Activated CD4-positive, alpha-beta T cell treated with anti-CD3 and anti-CD28 coated beads for 4 hours (primary cell): ENCODE measurements at places on chromosomes 5 and 9.

GRCh38 chr5:63794979-63795378 lies 167.3 kb downstream of the HTR1A start:
- no peak for DNase-seq

DNA sequence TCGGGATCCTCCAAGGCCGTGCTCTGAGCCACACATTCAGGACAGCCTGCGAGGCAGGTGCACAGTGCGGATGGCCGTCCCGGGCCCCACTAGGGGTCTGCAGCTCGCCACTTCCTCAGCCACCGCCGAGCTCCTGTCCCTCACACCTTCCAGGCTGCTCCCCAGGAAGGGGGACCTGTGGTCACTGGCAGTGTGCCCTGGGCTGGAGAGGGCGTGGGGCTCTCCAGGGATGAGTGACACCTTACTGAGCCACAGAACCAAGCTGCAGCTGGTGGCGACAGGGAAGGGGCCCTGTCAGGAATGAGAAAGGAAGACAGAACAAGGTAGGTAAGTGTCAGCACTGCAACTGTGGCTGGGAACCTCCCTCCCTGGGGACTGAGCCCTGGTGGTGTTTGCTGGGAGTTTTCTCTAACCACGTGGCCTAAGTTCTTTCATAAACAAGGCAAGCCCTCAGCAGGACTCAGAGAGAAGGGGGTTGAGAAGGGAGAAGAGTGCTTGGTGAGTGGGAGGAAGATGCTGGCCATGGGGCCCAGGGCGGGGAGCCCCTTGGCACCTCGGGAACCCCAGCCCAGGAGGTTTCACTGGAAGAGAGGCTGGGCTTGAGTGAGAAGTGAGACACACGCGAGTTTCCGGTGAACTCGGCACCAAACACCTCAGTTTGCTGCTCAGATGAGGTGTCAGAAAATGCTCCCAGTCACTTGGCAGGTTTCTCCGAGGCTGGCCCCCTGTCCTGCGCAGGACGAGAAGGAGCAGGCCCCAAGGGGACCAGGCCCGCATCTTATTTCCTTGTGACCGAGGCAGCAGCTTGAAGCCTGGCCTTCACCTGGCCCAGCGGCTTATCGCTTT lies 5.2 kb downstream of the IL13 start:
- DNase-seq, result no peak

DNA sequence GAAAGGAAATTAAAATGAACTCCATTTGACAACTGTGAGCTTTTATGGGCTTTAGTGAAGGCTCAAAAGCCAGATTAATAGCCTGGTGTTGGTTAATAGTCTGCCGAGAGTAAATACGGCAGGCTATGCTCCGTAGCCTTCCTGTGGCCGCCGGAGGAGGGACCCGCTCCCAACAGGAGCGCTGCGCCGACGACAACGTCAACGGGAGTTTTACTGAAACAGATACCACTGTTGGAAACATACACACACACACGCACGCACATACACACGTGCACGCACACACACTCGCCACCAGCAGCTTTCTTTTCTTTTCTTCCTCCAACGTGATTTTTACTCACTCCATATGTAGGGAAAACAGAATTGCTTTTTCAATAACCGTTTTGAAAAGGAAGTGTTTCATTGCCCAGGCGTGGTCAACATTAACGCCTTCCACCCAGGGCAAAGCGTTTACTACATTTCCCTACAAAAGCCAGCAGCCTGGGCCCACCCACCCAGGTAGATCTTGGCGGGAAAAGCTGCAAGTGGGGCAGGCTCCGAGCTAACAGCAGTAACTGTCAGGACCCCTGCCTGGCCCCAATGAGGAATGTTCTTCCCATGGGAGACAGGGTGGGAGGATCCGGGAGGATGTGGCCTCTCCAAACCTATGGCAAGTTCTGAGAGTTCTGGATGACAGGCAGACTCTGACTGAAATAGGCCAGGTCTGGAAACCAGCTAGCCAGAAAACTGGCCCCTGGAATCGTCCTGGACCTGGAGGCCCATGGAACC lies 72.3 kb downstream of the PAX5 start:
- DNase-seq, result no peak

GRCh38 chr5:73300337-73301207 lies 127.6 kb downstream of the TMEM174 start:
- no peak for DNase-seq

DNA sequence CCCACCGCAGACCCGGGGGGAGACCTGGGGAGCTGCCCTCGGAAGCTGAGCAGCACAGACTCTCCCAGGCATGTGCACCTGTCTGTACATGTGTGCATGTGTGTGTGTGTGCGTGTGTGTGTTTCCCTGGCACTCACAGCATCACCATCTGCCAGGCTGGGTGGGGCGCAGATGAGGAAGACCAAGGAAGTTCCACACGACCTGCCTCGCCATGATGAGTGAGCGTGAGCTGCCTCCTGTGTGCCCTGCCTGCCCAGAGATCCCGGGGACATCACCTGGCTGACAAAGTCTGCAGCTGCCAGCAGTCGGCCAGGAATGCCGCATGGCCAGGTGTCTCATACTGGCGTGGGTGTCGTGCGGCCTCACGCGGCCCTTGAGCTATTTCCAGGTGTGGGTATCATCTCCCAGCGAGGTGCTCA lies 4.0 kb upstream of the GPSM1 start:
- DNase-seq, result no peak

GRCh38 chr5:39273314-39273954 lies 54.1 kb upstream of the FYB1 start:
- DNase-seq, result no peak

GRCh38 chr9:135602789-135603481 lies 36.4 kb downstream of the GLT6D1 start:
- peak; percentile 57 for DNase-seq

DNA sequence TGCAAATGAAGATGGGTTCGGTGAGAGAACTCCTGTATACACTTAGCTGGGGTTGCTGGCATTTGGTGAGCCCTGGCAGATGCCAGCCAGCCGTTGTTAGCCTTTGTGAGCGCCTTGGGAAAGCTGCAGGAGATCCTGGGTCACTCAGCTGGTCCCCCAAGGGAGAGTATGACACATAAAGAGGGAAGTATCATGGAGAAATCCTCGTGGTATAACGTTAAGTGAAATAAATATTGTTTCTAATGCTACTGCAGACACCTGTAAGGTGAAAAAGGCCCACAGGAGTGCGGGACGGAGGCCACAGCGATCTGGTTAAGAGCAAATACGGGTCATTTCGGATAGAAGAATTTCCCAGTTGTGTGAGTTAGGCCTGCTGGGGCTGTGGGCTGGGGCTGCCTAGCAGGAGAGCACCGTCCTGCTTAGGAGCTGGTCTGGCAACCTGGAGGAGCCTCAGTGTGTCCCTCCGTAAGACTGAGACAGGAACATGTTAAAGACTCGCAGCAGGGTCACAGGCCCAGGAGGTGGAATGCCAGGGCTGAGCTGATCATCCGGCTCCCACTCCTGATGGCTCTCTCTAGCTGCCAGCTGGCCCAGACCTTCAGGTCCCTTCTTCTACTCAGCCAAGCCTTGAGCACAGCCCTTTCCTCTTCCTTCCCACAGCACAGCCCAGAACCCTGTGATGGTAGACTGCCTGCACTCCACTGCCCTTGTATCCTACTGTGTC lies 4.9 kb downstream of the NKX2-5 start:
- DNase-seq, result no peak

GRCh38 chr5:111776913-111777781 lies 20.2 kb upstream of the NREP start:
- no peak for DNase-seq

DNA sequence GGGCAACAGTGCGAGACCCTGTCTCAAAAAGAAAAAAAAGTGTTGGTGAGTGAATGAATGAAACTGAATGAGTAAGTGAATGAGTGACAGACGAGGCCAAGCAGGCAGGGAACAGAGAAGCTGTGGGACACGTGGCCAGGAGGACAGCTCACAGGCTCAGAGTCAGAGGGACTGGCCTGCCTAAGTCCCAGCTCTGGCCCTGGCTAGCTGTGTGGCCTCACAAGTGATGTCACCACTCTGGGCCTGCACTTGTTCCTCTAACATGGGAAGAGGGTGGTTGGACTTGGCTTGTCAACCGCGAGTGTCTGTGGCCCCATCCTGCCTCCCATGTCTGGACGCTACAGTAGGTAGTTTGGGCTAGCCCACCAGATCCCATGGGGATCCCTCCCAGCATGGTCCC lies 4.7 kb upstream of the PLPP7 start:
- DNase-seq, result no peak

DNA sequence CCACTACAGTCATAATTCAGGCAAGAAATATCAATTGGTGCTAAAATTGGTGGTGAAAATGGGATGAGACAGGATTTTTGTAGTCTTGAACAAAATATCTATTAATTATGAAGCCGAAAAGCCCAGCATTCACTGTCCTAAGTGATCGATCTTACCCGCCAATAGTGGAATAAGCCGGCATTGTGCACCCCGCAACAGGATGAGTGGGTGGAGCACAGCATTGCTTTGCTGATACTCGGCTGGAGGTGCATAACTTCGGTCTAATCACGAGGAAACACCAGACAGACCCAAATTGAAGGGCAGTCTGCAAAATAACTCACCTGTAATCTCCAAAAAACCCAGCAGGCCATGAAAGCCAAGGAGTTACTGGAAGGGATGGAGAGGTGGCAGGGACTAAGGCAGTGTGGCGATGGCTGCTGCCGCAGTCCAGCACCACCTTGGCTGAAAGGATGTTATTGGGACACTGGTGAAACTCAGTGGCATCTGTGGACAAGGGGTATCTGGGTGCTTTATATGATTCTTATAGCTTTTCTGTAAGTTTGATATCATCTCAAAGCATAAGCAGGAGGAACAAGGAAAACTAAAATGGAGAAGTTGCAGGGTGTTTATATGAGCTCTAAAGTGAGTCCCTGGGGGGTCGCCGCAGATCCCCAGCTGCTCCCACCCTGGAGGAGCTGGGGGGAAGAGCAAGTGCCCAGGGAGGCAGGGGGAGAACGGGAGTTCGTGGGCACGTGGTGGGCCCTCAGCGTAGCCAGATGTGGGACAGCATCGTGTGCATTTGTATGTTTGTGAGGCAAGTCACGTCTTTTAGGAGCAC lies 45.2 kb downstream of the AHRR start:
- DNase-seq, result no peak

DNA sequence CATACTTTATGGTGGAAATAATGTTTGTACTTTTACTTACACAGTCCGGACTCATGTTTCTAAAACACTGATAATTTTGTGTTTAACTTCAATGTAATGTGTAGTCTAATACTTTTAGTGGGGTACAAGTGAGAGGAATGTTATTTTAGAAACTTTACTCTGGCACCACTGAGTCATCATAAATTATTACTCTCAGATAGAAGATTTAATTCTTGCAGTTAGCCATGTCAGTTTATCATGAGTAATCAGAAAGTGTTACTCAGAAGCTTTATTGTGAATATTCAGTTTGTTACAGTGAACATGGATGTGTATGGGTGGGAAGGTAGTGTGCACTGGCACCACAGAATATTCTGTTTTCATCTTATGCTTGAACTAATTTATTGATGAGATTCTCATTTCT lies 20.0 kb downstream of the OGN start:
- no peak for DNase-seq

DNA sequence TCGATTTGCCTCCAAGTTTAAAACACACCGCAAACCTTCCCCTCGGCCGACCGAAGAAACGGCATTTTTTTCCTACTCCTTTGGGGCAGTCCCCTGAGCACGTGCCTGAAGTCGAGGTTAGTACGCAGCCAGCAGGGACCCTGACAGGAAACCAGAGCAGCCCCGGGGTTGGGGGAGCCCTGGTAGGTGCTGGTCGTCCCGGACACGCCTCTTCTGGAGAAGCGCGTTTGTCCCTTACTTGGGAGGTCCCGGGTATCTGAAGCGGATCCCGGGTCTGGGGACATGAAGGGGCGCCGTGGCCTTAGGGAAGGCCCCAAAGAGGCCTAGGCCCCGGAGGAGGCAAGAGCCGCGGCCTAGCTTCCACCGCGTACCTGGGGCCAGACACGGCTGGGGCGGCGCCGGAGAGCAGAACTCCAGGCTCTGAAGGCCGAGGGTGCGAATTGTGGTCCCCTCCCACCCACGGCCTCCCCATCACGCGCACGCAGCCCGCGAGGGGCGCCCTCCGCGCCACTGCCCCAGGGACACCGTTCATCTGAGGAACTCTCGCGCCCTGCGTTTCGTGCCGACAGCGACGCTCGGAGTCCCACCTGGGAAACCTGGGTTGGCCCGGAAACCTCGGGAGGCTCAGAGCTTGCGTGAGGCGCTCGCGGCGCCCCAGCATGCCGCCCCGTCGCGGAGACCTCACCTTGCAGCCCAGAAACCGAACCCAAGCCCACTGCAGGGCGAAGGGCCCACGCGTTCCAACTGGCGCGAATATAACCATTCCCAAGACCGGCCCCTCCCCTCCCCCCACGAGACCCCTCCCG lies 10.4 kb downstream of the OTP start:
- DNase-seq, result no peak
